ENCODE measurements at places on chromosomes 5 and 9.

GRCh38 chr5:132737982-132738681 is 786 bp upstream of the KIF3A start:
- DNase-seq = no peak

DNA sequence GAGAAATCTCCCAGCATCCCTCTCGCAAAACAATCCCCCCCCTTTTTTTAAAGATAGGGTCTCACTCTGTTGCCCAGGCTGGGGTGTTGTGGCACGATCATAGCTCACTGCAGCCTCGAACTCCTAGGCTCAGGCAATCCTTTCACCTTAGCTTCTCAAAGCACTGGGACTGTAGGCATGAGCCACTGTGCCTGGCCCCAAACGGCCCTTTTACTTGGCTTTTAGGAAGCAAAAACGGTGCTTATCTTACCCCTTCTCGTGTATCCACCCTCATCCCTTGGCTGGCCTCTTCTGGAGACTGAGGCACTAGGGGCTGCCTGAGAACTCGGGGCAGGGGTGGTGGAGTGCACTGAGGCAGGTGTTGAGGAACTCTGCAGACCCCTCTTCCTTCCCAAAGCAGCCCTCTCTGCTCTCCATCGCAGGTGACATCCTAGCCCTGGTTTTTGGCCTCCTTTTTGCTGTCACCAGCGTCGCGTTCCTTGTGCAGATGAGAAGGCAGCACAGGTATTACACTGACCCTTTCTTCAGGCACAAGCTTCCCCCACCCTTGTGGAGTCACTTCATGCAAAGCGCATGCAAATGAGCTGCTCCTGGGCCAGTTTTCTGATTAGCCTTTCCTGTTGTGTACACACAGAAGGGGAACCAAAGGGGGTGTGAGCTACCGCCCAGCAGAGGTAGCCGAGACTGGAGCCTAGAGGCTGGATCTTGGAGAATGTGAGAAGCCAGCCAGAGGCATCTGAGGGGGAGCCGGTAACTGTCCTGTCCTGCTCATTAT is 6.8 kb downstream of the CA9 start:
- DNase-seq = no peak

DNA sequence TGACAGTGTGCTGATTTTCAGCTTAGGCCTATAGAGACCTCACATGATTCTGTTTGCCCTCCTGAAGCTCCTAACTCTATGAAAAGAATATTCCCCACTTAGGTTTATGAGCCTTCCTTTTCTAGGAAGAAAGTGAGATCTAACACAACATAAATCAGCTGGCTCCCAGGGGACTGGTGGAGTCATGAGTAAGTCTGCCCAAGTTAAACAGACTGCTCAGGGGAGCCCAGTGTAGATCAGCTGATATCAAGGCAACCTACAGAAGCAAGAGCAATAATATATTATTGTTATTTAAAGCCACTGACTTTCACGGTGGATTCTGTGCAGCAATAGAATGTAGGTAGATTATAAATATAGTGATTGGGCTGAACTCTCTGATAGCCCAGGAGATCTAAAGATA is 1978.6 kb upstream of the CDH6 start:
- DNase-seq = no peak

DNA sequence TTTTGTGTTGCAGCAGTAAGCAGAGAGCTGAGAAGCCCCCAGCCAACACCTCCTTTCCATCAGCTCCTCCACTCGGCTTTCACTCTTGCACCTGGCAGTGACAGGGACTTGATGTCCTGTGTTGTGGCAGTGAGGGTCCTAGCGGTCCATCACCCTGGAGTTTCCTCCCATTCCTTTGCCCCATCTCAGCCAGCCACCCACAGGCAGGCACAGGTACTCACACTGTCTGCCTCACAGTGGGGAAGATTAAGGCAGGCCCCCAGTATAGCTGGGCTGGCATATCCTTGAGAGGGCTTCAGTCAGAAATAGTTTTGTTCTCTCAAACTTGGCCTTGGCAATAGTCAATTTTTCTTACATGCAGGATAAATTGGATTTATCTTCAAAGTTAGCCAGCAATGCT is 362.7 kb downstream of the GADD45G start:
- no peak for DNase-seq

- DNase-seq = no peak
These were observed 92.4 kb downstream of the TMEM215 start for GRCh38 chr9:32875748-32876147.

DNA sequence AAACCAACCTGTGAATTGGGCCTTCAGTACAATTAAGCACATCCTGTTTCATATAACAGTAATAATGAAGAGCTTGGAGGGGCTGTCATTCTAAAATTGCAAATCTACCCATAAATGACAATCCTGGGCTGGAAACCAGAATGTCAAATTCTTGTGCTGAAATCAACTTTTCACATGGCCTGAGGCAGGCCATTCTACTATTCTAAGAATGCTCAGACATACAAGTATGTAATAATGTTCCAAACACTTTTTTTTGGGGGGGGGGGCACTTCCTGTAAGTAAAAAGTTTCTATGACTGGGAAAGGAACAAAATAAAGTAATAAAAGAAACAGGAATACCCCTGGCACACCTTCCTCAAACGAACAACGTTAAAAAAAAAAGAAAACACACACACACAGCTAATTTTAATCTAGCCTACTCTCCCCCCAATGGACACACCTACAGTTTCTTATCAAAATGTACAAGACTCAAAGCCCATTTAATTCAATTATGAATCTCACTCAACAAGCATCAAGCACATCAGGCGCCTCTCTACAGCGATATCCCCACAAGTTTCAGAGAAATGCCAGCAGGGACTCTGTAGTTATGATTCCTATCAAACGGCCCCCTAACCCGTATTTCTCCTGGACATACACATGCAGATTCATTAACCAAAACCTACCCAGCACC is 1.4 kb downstream of the ETF1 start:
- no peak for DNase-seq

DNA sequence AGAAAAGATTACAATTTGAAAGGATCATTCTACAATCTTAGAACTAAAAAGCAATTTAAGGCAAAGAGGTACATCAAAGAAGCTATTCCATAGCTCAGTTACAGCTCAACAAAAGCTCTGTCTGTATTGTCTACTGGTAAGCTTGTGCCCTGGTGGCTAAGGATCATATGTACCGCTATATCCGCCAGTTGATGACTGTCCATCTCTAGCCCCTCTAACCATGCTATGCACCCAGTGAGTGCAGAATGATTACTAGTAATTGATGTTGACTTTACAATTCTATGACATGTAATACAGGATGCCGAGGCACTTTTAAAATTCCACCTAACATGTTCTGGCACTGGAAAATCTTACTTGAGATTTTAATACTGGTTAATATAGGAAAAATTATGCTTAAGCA is 13.1 kb downstream of the LOX start:
- DNase-seq = no peak

GRCh38 chr5:107301999-107302398 is 368.7 kb downstream of the EFNA5 start:
- DNase-seq = no peak

DNA sequence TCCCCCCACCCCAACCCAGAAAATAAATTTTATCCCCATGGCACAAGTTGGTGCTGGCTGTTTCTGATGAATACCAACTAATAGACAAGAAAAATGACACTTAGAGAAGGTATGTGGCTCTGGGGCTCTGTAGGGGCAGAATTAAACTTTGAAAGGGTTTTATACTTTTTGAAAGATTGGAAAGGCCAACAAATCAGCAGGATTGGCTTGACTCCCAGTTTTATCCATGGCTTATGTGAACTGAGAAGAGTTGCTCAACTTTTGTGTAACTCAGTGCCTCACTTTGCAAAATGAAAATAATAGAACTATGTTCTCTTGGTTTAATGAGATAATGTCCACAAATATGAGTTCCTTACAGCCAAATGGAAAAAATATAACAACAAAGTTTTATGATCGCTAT is 288.9 kb upstream of the KIF2A start:
- no peak for DNase-seq

GRCh38 chr9:133715866-133716563 is 22.1 kb downstream of the SARDH start:
- no peak for DNase-seq

GRCh38 chr9:114150608-114151007 is 4.7 kb upstream of the COL27A1 start:
- no peak for DNase-seq

- no peak for DNase-seq
These were observed 54.5 kb upstream of the EQTN start for GRCh38 chr9:27351438-27351837.

- DNase-seq = no peak
These were observed 3.8 kb downstream of the SPINK6 start for GRCh38 chr5:148206620-148207019.

GRCh38 chr5:178058321-178059012 is 54.9 kb upstream of the N4BP3 start:
- DNase-seq = no peak

DNA sequence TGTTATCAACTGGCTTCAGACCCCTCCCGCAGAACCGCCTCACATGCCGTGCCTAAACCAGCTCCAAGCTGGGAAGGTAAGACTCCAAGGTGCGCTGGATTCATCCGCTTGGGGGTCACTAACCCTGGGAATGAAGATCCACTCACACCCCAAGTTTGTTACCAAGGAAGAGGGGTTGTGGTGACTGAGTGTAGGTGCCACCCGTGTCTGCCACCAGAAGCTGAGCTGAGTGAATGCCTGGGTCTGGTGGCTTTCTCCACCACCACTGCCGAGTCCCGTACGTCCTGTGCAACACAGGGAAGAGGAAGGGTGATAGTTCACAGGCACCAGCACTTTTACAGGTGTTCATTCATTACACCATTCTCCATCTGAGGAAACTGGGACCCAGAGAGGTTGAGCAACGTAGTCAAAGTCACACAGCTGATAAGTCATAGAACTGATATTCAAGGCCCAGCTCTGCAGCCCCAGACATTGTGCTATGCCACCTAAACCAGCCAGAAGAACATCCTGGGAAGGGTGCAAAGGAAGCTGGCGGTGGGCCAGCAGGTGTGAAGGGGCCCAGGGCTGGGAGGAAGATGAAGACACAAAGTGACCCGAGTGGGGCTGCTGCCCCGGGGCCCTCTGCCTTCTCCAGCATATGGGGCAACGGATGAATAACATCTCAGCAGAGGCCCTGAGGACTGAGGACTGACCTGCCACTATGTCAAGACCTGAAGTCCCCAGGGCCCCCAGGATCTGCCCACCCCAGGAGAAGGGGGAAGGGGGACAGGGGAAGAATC is 70.9 kb upstream of the PPP1R26 start:
- no peak for DNase-seq

DNA sequence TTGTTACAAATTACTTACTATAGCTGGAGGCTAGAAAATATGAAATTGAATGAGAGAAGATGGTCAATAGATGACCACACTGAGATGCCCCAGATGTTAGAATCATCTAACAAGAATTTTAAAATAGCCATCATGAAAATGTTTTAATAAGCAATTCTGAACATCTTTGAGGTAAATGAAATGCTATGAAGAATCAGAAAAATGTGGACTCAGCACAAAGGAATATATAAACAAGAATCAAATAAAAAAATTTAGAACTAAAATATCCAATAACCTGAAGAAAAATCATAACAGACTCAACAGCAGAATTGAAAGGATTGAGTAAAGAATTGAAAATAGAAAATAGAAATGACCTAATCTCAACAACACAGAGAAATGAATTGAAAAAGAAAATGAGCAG is 248.5 kb downstream of the PRDM9 start:
- no peak for DNase-seq
